ENCODE measurements at places on chromosomes 4 and X. TPM values are rescaled to one million over a fixed set of nuclear protein-coding genes. Genes with fewer than 3 reads are reported as not detected.

The SPON2 gene
- polyA plus RNA-seq: 190 TPM

The GYPB gene
- not detected for polyA plus RNA-seq

The TMPRSS11D gene
- polyA plus RNA-seq: not detected

The SH2D1A gene
- polyA plus RNA-seq: not detected

The TRIM75 gene
- not detected for polyA plus RNA-seq

The PKD2 gene
- polyA plus RNA-seq: 65.1 TPM

The SPATA18 gene
- polyA plus RNA-seq: 9.7 TPM

The CFI gene
- polyA plus RNA-seq: 0.46 TPM

The CT55 gene
- polyA plus RNA-seq: not detected

The USP17L11 gene
- polyA plus RNA-seq: not detected

The CSAG3 gene
- not detected for polyA plus RNA-seq

The SLC16A2 gene
- 38.5 TPM for polyA plus RNA-seq

The FRG2 gene
- not detected for polyA plus RNA-seq

The PABPC5 gene
- 0.93 TPM for polyA plus RNA-seq
